ENCODE measurements at places on chromosomes 6 and 20. TPM values are rescaled to one million over a fixed set of nuclear protein-coding genes. Genes with fewer than 3 reads are reported as not detected.

CEP57L1 gene
- total RNA-seq = 9.3 TPM

ASIP gene
- not detected for total RNA-seq

DNA sequence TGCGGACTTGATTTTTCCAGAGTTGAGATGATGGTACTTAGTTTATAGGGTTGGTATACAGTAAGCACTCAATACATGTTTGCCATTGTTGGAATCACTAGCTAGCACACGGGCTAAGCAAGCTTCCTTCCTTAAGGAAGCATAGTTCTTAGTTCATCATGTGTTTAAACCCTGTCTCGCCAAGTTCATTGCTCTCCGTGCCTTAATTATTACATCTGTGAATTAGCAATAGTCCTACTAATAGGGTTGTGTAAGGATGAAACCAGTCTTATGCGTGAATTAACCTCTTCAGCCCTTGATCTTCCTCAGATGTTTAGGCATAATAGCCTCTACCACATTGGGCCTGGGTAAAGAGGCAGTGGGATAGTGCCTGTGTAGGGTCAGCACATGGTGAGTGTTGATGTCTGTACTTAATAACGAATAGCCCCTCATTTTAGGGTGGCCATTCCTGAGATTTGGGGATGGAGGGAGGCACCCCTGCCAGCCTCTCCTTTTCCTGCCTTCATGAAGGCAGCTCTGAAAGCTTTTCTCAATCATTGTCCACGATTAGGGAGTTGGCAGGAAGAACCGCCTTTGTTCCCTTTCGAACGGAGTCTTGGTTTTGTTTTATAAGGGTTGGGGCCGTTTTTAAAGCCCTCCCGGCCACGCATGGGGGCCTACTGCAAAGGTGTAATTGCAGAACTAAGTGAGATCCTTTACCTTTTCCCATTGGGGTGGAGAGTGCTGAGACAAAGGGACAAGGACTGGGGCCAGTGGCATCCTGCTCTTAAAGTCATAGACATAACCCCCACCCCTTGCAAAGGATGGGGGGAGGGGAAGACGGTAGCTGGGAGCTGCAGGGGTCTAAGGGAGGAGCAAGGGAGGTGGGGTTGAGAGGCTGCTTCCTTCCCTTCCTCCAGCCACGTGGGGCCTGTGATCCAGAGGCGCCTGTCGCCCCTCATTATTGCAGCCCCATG, 2.1 kb downstream of the DNMT3B start:
- DNase-seq = peak; percentile 11
- H3K27me3 ChIP-seq = no peaks in the 10 kb centered on the region
- H3K36me3 ChIP-seq = no peaks in the 10 kb centered on the region
- H3K4me1 ChIP-seq = no peaks in the 10 kb centered on the region
- no peak overlapping the region for H3K27ac ChIP-seq

- no peak overlapping the region for H3K4me3 ChIP-seq
- no peaks in the 10 kb centered on the region for H3K27me3 ChIP-seq
- H3K27ac ChIP-seq = no peak overlapping the region
- no peaks in the 10 kb centered on the region for H3K36me3 ChIP-seq
- DNase-seq = peak; percentile 60
These were observed 261.5 kb downstream of the EYA4 start for GRCh38 chr6:133502441-133503335.

- H3K27ac ChIP-seq = no peak overlapping the region
- peaks cover 4% of the 10 kb centered on the region for H3K4me1 ChIP-seq
- no peak overlapping the region for H3K4me3 ChIP-seq
- peaks cover 79% of the 10 kb centered on the region for H3K27me3 ChIP-seq
- peak; percentile 20 for DNase-seq
These were observed 1.8 kb downstream of the NKX2-2 start for GRCh38 chr20:21511850-21512633.

GRCh38 chr6:31395832-31396231, 7.6 kb upstream of the MICA start:
- peaks cover 1% of the 10 kb centered on the region for H3K27me3 ChIP-seq
- no peaks in the 10 kb centered on the region for H3K36me3 ChIP-seq
- no peak overlapping the region for H3K4me3 ChIP-seq
- no peaks in the 10 kb centered on the region for H3K4me1 ChIP-seq

DNA sequence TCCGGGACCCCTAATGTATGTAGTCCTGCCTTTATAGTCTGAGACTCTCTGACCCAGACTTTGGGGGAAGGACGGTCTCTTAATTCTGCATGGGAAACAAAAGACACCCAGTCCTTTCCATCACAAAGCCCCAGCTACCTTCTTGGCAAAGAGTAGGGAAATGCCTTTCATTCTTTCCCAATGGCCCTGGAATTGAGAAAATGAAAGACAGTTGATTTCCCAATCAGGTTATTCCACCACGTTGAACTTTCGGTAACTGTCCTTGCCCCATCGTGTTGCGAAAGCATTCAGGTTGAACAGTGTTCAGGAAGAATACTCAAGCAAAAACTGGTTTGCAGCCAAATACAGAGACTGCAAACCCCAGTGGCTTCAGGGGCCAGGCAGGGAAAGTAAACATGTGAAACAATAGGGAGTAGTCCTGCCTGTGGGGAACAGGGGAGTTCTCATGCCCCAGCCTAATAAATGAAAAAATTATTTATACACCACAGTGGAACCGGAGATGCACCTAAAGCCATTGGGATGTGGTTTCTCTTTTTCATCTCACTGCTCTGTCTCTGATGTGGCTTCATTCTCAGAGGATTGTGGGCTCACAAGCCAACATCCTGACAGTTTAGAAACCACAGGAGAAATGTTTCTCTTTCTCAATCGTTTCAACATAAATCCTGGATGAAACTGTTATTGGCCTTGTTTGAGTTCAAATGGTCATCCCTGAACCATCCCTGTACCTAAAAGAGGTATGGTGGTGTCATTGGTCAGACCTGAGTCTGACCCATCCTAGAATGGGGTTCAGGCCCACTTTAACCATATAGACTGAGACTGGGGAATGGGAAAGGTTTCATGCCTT, 44.2 kb upstream of the SLC9A8 start:
- H3K27ac ChIP-seq = peak overlapping the region; percentile 72
- no peaks in the 10 kb centered on the region for H3K27me3 ChIP-seq
- H3K4me1 ChIP-seq = peaks cover 3% of the 10 kb centered on the region
- H3K4me3 ChIP-seq = no peak overlapping the region
- peak; percentile 81 for DNase-seq

GRCh38 chr20:52481443-52481842, 289.9 kb upstream of the ZFP64 start:
- H3K4me3 ChIP-seq = no peak overlapping the region
- H3K27me3 ChIP-seq = no peaks in the 10 kb centered on the region
- H3K27ac ChIP-seq = no peak overlapping the region
- peaks cover 3% of the 10 kb centered on the region for H3K4me1 ChIP-seq
- DNase-seq = peak; percentile 86
- H3K36me3 ChIP-seq = no peaks in the 10 kb centered on the region

DNA sequence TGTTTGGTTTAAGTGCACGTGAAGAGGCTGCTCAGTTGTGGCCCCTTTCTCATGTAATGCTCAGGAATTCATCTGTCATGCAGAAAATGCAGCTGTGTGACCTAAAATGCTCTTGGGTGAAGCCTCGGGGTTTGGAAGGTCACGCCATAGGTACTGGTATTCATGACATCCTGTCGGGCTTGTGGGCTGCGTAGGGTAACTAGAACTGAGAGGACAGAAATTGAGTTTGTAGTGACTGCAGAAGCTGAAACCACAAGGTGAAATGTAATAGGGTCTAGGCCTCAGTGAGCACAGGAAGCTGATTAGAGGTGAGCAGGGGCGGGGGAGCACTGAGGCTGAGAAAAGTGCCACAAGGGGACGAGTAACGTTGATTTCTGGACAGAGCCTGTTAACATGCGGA, 128.8 kb downstream of the SOBP start:
- DNase-seq = no peak
- no peak overlapping the region for H3K27ac ChIP-seq
- H3K36me3 ChIP-seq = no peaks in the 10 kb centered on the region
- no peaks in the 10 kb centered on the region for H3K27me3 ChIP-seq
- no peak overlapping the region for H3K4me3 ChIP-seq
- H3K4me1 ChIP-seq = peaks cover 3% of the 10 kb centered on the region

All from lung (tissue), 17 donors.